RWPE1 (cell line): ENCODE measurements at places on chromosomes 1 and 21.
A peak's percentile ranks its signal among the peaks of the same experiment; 100 is the strongest.

- DNase-seq = no peak
Observed at GRCh38 chr1:194795917-194796593, 1609.6 kb upstream of the B3GALT2 start.

GRCh38 chr21:17264182-17264581 lies 248.7 kb upstream of the CXADR start:
- DNase-seq = no peak

DNA sequence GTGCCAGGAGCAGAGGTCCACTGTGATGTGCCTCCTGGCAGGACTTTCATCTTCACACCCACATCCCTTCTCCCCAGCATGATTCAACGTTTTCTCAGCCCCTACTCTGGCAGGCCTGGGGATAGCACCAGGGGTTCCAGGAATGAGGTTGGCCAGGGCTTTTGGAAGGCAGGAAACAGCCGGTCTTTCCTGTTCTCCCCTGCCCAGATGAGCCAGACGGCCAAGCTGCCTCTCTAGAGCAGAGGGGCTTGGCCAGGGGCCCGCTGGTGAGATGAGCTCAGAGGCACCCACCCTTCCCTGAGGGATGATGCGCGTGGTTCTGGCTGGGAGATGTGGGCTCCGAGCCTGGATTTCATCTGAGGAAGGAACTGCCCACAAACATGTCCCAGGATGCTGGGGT lies 4.3 kb upstream of the MFAP2 start:
- peak; percentile 84 for DNase-seq

DNA sequence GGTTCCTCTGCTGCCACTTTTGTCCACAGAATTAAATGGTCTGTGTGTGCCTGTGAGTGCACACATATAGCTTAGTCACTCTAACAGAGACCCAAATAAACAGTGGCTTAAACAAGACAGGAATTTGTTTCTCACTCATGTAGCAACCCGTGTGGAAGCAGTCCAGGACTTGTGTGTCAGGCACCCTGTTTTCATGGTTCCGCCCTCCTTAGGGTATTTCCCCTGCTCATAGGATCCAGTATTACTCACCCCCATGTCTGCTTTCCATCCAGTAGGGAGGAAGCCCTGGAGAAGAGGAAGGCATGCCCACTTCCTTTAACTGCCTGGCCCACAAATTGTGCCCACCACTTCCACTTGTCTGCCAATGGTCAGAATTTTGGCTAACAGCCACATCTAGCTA lies 41.3 kb upstream of the TACSTD2 start:
- peak; percentile 94 for DNase-seq

DNA sequence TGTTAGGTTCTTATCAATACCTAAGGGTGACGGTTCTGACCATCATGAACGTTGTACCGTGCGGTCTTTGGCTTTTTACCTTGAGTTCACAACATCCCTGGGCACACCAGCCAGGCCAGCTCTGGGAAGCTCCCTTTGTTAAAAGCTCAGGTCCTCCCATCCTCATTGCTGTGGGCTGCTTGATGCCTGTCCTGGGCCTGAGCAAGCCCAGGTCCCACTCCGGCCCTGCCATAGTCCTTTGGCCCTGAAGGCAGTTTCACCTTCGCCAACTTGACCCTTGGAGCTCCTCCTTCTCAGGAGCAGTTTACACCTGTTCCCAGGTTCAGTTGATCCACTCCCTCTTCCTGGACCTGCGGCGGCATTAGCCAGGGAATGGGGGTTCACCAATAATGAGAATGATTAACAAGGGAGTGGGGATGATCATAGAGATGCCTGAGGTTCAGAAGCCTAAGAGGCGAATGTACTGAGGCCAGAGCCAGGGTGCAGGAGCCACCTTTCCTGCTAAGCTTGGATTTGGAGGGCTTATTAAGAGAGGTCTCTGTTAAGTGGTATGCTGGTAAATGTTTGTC lies 40.2 kb downstream of the DHCR24 start:
- no peak for DNase-seq

- DNase-seq = no peak
Observed at GRCh38 chr1:54436826-54437225, 30.6 kb upstream of the SSBP3 start.

DNA sequence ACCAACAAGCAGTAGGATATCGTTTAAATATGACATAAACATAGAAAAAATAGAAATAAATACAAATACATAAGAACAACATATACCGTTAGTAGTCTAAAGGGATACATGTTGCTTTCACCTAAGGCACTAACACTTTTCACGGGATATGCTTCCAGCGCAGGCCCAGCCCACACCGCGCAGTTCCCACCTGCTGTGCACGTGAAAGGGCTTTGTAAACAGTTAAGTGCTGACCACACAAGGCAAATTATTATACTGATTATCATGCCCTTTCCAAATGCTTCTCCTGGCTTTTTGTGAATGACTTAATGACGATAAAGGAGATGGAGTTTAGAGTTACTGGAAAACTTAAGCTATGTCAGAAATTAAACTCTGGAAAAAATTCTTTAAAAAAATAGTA lies 11.3 kb upstream of the IL22RA1 start:
- no peak for DNase-seq

- DNase-seq = peak; percentile 57
Observed at GRCh38 chr1:180188091-180188506, 33.4 kb downstream of the QSOX1 start.

- no peak for DNase-seq
Observed at GRCh38 chr1:21325231-21325718, 35.0 kb upstream of the ECE1 start.
